ENCODE measurements at places on chromosomes 3 and 15.

DNA sequence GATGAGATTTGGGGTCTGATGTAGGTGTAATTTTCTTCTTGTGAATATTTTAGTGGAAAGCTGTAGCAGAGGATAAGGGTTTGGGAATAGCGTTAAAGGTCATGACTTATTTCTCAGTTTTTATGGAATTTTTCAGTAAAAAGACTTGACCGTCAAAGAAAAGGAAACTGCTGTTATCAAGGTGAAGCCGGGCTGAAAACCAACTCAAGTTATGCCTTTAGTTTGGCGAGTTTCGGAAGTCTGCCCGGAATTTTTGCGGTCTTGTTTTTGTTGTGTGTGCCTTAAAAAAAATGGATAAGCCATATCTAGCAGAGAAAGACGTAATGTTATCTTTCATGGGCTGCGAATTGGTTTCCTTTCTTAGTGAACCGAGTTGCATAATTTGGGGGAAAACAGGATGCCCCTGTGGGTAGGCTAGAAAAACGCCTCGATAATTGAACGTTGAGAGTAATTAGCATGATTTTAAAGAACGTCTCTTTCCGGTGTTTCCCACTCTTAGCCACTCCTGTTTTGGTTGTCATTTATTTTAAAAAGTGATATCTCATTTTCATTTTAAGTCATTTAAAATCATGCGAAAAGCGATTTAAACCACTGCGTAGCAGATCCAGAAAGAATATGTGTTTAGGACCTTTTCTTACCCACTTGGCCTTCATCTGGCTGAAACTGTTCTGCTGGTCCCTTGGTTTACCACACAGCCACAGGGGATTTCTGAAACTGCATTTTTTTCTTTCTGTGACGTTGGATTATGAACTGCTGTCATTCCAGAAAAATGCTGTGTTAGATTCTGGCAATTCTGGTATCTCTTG, 1.1 kb downstream of the NFKBIZ start:
- no peak for DNase-seq

GRCh38 chr15:48577469-48577868, 68.0 kb downstream of the FBN1 start:
- no peak for DNase-seq

GRCh38 chr3:35141406-35141805, 497.9 kb upstream of the ARPP21 start:
- no peak for DNase-seq

GRCh38 chr15:33894193-33894592, 74.1 kb upstream of the CHRM5 start:
- no peak for DNase-seq

- DNase-seq: peak; percentile 66
Observed at GRCh38 chr15:44712346-44713005, 1.2 kb downstream of the B2M start.

DNA sequence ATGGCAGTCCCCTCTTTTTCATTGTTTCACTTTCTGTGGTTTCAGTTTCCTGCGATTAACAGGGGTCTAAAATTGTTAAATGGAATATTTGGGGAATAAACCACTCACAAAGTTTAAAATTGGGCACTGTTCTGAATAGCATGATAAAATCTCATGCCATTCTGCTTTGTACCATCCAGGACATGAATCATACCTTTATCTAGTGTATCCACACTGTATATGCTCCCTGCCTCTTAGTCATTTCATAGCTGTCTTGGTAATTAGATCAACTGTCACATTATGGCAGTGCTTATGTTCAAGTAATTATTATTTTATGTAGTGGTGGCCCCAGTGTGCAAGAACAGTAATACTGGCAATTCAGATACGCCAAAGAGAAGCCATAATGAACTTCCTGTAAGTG, 734.5 kb downstream of the ZPLD1 start:
- peak; percentile 10 for DNase-seq

- no peak for DNase-seq
Observed at GRCh38 chr3:26106228-26106627, 316.3 kb downstream of the OXSM start.

- no peak for DNase-seq
Observed at GRCh38 chr3:190620886-190621608, 107.2 kb downstream of the IL1RAP start.

DNA sequence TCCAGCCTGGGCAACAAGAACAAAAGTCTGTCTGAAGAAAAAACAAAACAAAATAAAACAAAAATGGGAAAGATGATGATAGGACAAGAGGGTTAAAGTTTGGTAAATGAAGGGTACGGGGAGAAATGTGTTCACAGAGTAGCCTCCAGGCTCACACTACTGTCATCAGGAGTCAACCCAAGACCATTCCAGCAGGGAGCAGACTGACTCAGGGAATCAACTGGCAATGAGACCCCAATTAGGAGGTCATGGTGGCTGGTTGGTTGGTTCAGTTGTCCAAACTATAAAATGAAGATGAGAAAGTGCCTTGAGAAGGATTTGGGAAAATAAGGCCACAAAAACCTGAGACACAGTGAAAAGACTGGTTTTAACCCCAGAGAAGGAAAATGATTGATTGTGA, 51.8 kb downstream of the KLHL6 start:
- DNase-seq: peak; percentile 31

DNA sequence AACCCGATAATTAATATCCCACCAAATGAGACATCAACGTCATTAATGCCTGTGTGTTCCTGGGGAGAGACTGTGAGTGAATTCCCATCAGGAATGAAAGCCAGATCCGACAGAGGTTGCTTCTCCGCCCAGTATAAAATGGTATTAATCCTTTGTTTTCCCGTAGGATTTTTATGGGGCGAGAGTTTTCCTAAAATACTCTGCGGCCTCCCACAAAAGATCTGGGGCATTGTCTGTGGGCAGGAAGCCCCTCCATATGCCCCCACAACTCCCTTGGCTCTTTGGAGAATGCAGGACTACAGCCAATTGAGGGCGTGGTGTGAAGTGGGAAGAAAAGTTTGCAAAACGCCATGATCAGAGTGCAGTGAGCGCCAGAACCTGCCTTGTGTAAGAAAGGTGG, 26.7 kb downstream of the ZIC4 start:
- DNase-seq: no peak

- DNase-seq: peak; percentile 54
Observed at GRCh38 chr3:52046186-52046901, 10.0 kb downstream of the DUSP7 start.

- DNase-seq: no peak
Observed at GRCh38 chr3:126858887-126859286, 124.0 kb upstream of the PLXNA1 start.

DNA sequence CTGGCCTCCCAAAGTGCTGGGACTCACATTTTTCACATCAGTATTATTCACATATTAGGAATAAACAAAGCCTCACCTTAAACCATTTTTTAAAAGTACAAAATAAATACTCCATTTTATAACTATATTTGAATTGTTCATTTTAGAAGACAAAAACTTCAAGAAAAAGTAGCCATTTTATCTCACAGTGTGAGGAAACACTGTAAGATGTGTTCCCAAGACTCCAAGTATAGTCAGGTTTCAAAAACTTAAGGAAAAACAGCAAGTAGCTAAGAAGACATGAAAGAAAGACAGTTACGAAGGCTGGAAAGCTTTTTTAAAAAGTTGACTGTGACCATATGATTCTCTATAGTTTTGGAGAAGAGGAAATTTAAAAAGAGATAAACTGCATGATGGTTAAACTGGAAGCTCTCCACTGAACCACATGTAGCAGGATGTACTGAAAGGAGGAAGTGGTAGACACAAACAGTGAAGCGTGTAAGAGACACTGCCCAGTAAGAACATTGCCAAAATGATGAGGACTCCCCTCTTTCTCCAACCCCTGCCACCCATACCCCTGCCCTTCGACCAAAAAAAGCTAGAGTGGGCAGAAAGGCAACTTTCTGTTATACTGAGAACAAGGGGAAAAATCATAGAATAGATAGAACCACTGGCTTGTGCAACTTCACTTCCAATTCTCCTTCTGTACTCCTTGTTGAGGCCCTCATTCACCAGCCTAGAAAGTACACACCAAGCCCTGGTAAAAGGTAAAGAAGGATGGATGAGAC, 6.2 kb upstream of the TMF1 start:
- DNase-seq: no peak

- DNase-seq: peak; percentile 39
Observed at GRCh38 chr3:156483961-156484787, 70.7 kb downstream of the SSR3 start.

DNA sequence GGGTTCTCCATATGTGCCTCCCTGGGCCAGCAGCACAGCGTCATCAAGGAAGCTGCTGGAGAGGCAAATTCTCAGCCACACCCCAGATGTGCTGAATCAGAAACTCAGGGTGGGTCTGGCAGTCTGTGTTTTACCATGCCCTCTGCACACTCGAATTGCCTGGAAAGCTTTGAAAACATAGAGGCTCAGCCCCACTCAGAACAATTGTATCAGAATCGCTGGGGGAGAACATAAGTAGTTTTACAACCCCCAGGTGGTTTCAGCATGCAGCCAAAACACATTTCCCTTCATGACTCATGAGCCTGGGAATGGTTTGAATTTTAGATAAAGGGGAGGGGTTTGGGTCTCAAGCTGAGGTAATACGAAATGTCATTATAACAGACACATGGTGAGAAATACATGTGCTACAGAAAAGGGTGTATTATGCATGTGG, 9.6 kb downstream of the TGM4 start:
- no peak for DNase-seq

GRCh38 chr15:68489421-68489820, 57.5 kb upstream of the ITGA11 start:
- DNase-seq: no peak

- no peak for DNase-seq
Observed at GRCh38 chr3:177818712-177819240, 621.5 kb upstream of the TBL1XR1 start.

- DNase-seq: no peak
Observed at GRCh38 chr3:9625656-9626055, 23.6 kb upstream of the MTMR14 start.

DNA sequence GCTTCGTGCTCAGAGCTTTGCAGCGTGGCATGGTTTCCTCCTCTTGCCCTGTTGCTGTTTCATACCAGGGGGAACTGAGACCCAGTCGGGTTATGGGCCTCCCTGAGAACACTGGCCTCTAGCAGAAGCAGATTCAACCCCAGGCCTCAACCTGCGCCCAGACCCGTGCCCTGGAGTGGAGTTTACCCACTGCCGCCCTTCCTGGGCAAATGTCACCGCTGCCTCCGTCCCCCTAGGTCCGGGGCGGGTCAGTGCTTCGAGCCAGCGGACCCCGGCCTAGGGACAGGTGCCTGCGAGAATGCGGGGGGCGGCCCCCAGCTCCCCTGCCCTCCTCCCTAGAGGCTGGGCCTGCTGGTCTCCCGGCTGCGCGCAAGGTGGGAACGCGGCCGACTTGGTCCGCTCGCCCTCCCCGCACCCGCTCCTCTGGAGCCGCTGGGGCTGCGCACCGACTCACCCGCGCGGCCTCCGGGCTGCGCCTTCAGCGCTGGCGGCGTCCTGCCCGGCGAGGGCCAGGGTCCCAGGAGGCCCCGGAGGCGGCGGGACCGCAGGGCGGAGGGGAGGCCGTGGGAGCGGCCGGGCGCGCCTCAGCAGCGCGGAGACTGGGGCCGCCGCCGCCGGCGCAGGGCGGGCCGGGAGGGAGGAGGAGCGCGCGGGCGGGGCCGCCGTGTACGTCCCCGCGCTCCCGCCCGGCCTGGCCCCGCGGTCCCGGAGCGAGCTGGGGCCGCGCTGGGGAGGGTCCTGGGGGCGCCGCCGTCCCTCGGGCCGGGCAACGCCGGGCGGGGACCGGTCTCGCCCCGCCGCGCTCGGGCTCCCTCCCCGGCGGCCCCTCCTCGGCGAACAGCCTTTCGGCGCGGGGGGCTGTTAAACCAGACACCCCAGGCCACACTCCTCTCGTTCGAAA, at the start of gene PIGZ:
Gene PIGZ, minus strand, starts transcription at position 601 of the 901 bp plus-strand sequence. CDS start 16,802 bp downstream, outside the sequence.
- DNase-seq: peak; percentile 55

- DNase-seq: no peak
Observed at GRCh38 chr3:8886546-8886945, 76.7 kb downstream of the RAD18 start.

DNA sequence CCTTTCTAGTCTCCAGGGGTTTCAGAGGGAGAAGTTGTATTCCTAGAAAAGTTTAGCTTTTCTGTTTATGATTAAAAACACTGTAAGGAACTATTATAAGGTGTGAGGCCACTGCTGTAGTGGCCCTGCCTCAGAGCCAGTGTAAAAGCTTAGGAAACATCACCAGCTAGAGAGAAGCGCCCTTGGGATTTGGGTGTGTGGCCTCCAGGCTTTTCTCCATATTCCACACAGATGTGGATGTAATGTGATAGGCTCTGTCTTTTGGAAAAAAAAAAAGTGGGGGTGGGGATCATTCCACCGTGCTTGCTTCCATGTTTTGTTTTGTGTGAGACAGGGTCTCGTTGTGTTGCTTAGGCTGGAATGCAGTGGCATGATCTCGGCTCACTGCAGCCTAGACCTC, 13.9 kb downstream of the SEC61A1 start:
- DNase-seq: no peak

DNA sequence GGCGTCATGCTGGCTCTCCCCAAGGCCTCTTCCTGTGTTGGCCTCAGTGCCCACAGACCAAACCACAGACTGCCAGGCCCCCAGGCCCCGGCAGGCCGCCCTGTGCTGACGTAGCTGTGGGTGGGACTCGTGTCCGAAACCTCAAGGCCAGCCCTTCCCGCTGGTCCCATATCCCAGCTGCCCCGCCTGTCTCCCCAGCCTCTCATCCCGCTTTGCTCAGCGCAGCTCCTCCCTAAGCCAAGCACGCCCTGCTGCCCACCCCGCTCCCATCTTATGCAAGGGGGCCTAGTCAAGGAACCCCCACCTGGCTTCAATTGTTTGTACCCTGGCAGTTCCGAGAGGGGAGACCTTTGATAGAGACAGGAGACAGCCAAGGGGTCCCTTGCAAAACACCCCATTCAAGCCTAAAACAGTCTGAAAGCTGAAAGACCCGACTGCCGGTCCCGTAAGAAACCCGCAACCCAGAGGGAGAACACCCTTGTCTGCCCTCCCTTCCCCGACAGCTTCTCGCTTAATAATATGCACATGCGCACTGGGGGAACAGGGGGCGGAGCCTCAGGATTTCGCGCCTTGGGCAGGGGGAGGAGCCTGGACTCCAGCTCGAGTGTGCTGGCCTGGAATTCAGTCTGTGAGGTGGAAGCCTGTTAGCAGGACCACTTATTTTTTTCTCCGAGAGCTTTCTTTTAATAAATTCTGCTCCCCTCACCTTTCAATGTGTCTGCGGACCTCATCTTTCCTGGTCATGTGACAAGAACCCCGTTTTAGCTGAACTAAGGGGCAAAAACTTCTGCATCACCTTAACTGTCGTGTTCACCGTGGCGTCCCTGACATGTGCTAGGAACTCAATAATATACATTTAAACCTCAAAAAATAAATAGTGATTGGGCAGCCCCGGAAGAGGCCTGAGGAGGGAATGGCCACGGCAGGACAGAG, 17.2 kb downstream of the TNFAIP8L3 start:
- peak; percentile 49 for DNase-seq

Measured in BE2C (cell line).